ENCODE measurements at places on chromosomes 1 and 21. TPM values are rescaled to one million over a fixed set of nuclear protein-coding genes. Genes with fewer than 3 reads are reported as not detected.
A peak's percentile ranks its signal among the peaks of the same experiment; 100 is the strongest.

GRCh38 chr1:17686258-17686657, 68.9 kb upstream of the ACTL8 start:
- no peaks in the 10 kb centered on the region for H3K4me1 ChIP-seq
- no peak overlapping the region for H3K4me3 ChIP-seq
- no peaks in the 10 kb centered on the region for H3K36me3 ChIP-seq
- no peaks in the 10 kb centered on the region for H3K27me3 ChIP-seq
- DNase-seq: no peak
- H3K27ac ChIP-seq: no peak overlapping the region

Gene PODN
- not detected for total RNA-seq

Gene CCDC30
- 1.5 TPM for total RNA-seq

DNA sequence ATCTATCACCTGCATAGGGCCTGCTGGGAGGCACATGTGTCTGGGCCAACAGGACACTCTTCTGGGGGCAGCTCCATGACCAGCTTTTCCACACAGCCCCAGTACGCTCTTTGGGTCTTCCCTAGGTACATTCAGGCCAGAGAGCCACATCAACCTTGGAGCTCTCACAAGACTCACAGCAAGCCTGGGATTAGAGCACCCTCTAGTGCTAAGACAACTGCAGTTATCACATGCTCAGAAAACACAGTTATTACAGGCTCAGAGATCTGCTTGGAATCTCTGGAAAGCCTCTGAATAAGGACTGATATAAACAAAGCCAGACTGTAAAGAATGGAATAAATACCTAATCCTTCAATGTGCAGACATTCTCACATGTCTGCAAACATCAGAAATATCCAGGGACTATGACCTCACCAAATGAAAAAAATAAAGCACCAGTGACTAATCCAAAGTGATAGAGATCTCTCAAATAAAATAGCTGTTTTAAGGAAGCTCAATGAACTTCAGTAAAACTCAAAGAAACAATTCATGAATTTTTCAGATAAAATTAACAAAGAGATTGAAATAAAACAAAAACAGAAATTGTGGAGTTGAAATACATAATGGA, 563.9 kb upstream of the NR5A2 start:
- no peak overlapping the region for H3K4me3 ChIP-seq
- H3K27ac ChIP-seq: no peak overlapping the region
- H3K36me3 ChIP-seq: no peaks in the 10 kb centered on the region
- peak; percentile 41 for DNase-seq
- H3K27me3 ChIP-seq: peaks cover 4% of the 10 kb centered on the region
- H3K4me1 ChIP-seq: no peaks in the 10 kb centered on the region

GRCh38 chr1:116690396-116690848, 22.9 kb upstream of the IGSF3 start:
- no peaks in the 10 kb centered on the region for H3K4me1 ChIP-seq
- H3K36me3 ChIP-seq: no peaks in the 10 kb centered on the region
- H3K27me3 ChIP-seq: no peaks in the 10 kb centered on the region
- H3K4me3 ChIP-seq: no peak overlapping the region

DNA sequence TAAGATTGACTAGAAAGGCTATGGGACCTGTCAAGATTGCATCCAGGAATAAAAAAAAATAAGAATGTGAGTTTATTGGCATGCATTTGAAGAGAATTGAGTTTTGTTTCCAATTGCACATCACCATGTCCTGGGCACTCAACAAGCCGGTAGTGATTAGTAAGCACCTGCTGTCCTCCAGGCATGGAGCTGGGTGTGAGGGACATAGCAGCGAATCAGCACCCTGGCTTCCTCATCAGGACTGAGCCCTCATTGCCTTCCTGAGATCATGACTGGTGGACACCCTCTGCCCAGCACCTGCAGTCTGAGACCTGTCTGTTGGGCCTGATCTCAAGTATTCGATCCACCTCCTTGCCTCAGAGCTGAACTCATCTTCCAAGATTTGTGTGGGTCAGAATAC, 26.8 kb downstream of the S100A6 start:
- H3K36me3 ChIP-seq: no peaks in the 10 kb centered on the region
- DNase-seq: no peak

- peaks cover 23% of the 10 kb centered on the region for H3K36me3 ChIP-seq
- H3K27me3 ChIP-seq: no peaks in the 10 kb centered on the region
- no peak overlapping the region for H3K4me3 ChIP-seq
Measured at GRCh38 chr1:220189750-220190347, 82.4 kb downstream of the RAB3GAP2 start.

Gene AMY1A
- not detected for total RNA-seq

Gene TCHHL1
- not detected for total RNA-seq

Gene CLCNKB
- not detected for total RNA-seq

Gene PLPP3
- not detected for total RNA-seq

Gene SLC27A3
- 43.0 TPM for total RNA-seq

Gene GUCA2B
- total RNA-seq: not detected

Gene C1orf87
- total RNA-seq: not detected

GRCh38 chr21:30638686-30639085, 3.7 kb downstream of the KRTAP20-2 start:
- H3K4me1 ChIP-seq: no peaks in the 10 kb centered on the region
- no peak for DNase-seq
- no peak overlapping the region for H3K27ac ChIP-seq
- no peaks in the 10 kb centered on the region for H3K27me3 ChIP-seq
- H3K36me3 ChIP-seq: no peaks in the 10 kb centered on the region
